ENCODE measurements at places on chromosomes 6 and 20.
A peak's percentile ranks its signal among the peaks of the same experiment; 100 is the strongest.

GRCh38 chr20:29079769-29080690, 2177.4 kb upstream of the DEFB115 start:
- H3K4me1 ChIP-seq: no peaks in the 10 kb centered on the region
- H3K36me3 ChIP-seq: no peaks in the 10 kb centered on the region
- no peaks in the 10 kb centered on the region for H3K27me3 ChIP-seq
- no peak overlapping the region for H3K27ac ChIP-seq

- H3K27ac ChIP-seq: no peak overlapping the region
- no peaks in the 10 kb centered on the region for H3K4me1 ChIP-seq
These were observed 105.7 kb downstream of the SNAP25 start for GRCh38 chr20:10324198-10324847.

DNA sequence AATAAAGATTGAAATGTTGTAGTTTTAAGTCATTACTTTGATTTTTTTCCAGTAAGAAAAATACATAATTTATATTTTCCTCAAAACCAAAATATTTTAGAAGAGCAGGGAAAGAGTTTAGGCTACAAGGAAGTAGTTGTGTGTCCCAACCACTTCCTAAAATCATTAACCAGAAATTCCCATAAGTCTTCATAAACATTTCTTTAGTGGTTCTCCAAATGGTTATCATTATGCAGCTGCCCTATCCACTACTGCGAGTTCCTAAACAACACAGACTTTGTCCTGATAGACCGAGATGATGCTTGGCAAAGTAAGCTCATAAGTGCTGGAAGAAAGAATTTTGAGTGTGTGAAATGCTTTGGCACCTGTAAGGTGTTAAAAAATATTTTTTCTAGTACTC, 93.6 kb downstream of the ARMC2 start:
- no peaks in the 10 kb centered on the region for H3K4me1 ChIP-seq
- no peaks in the 10 kb centered on the region for H3K36me3 ChIP-seq
- no peaks in the 10 kb centered on the region for H3K27me3 ChIP-seq
- H3K27ac ChIP-seq: no peak overlapping the region
- DNase-seq: no peak

- no peak overlapping the region for H3K4me3 ChIP-seq
- no peaks in the 10 kb centered on the region for H3K27me3 ChIP-seq
- no peak overlapping the region for H3K27ac ChIP-seq
- H3K4me1 ChIP-seq: no peaks in the 10 kb centered on the region
- no peaks in the 10 kb centered on the region for H3K36me3 ChIP-seq
These were observed 123.7 kb upstream of the MLIP start for GRCh38 chr6:53987522-53987888.

DNA sequence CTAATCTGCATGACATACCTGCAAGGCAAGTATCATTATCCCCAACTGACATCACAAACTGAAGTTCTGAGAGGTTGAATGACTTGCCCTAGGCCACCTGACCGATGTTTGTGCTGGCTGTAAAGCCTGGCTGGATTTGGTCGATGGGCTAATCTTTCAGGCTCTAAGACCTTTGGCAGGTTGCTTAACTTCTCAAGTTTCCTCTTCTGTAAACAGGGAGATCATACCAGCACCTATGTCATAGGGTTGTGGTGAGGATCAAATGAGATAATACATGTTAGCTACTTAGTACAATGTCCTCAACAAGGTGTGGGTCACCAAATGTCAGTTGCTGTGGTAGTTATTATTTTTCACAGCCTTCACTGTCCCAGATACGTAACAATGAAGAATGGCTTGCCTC, 14.2 kb downstream of the ANKRD66 start:
- H3K27me3 ChIP-seq: no peaks in the 10 kb centered on the region
- H3K36me3 ChIP-seq: no peaks in the 10 kb centered on the region
- H3K27ac ChIP-seq: no peak overlapping the region

- H3K36me3 ChIP-seq: no peaks in the 10 kb centered on the region
- no peak overlapping the region for H3K4me3 ChIP-seq
- peak; percentile 78 for DNase-seq
These were observed 43.1 kb downstream of the MBOAT1 start for GRCh38 chr6:20169119-20169557.

GRCh38 chr6:11428371-11428770, 109.2 kb upstream of the TMEM170B start:
- H3K4me3 ChIP-seq: no peak overlapping the region
- no peaks in the 10 kb centered on the region for H3K4me1 ChIP-seq
- DNase-seq: no peak
- no peaks in the 10 kb centered on the region for H3K27me3 ChIP-seq
- peak overlapping the region; percentile 2 for H3K27ac ChIP-seq

GRCh38 chr6:143556529-143556928, 45.0 kb upstream of the FUCA2 start:
- H3K4me1 ChIP-seq: no peaks in the 10 kb centered on the region
- H3K27me3 ChIP-seq: no peaks in the 10 kb centered on the region
- no peaks in the 10 kb centered on the region for H3K36me3 ChIP-seq
- H3K4me3 ChIP-seq: no peak overlapping the region
- DNase-seq: no peak

DNA sequence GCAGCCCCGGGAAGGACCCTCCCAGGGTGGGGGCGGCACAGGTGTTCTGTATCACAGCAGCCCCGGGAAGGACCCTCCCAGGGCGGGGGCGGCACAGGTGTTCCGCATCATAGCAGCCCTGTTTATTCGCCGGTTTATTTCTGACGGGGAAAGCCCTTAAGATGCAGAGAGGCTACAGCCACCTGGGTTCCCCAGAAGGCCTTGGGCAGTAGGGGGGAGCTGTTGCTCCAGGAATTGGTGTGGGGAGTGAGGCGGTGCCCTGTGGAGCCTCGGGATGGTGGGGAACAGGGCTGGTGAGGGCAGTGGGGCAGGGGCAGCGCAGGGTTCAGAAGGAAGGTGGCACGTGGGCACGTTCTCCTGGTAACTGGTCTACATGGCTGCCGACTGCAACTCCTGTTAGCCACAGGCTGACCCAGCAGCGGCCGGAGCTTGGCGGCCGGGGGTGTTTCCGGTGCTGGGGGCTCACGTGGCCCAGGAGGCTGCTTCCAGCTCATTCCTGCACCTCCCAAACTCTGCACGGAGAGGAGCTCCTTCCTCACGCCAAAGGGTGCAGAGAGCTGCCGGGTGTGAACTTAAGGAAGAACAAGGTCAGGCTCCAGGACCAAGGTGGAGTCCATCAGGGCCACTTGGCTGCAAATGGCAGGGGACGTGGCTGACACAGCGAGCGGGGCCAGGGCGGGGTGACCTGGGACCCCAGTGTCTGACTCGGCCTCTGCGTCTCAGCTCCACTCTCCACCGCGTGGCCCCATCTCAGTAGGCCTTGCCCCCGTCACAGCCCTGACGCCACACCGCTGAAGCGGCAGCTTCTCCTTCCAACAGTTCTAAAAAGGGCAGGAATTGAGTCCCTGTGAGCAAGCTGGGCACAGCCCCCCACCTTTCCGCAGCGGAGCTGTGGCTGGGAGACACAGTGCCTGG, 13.2 kb downstream of the SLCO4A1 start:
- no peak overlapping the region for H3K4me3 ChIP-seq
- no peak overlapping the region for H3K27ac ChIP-seq
- H3K4me1 ChIP-seq: no peaks in the 10 kb centered on the region
- no peaks in the 10 kb centered on the region for H3K36me3 ChIP-seq
- H3K27me3 ChIP-seq: no peaks in the 10 kb centered on the region

GRCh38 chr20:57443349-57444265, 52.4 kb downstream of the RBM38 start:
- H3K36me3 ChIP-seq: no peaks in the 10 kb centered on the region
- peak overlapping the region; percentile 97 for H3K27ac ChIP-seq
- DNase-seq: no peak
- H3K4me1 ChIP-seq: peaks cover 35% of the 10 kb centered on the region

DNA sequence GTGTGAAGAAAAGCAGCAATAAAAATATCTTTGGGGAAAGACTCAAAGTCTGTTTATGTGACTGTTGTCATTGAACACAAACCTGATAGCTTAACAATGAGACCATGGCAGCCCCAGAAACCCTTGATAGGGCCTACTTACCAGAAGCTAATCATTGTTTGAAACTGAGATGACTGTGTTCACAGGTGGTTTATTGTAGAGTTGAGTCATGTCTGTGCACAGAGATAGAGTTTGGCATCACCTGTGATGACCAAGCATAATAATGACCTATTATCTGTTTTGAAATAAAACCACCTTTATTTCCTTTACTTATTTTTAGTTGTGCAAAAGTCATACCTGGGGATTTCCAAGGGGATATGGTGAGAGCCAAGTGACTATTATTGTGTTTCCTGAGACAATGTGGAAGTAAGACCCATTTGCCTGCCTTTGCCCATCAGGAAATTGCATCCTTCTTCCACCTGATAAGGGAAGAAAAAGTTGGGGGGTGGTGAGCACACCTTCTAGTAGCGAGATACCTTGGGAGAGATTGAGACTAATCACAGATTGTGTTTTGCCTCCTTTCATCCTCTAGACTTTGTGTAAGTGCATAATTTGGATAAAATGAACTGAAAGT, 456.9 kb upstream of the JAG1 start:
- no peaks in the 10 kb centered on the region for H3K36me3 ChIP-seq
- no peak for DNase-seq
- H3K4me1 ChIP-seq: no peaks in the 10 kb centered on the region
- H3K27ac ChIP-seq: no peak overlapping the region
- H3K27me3 ChIP-seq: no peaks in the 10 kb centered on the region

- no peaks in the 10 kb centered on the region for H3K4me1 ChIP-seq
- H3K27ac ChIP-seq: no peak overlapping the region
- no peaks in the 10 kb centered on the region for H3K27me3 ChIP-seq
- no peak overlapping the region for H3K4me3 ChIP-seq
- DNase-seq: no peak
These were observed 55.6 kb downstream of the THEMIS start for GRCh38 chr6:127845242-127845641.

GRCh38 chr6:119541132-119541905, 191.8 kb upstream of the MAN1A1 start:
- no peak overlapping the region for H3K27ac ChIP-seq
- no peaks in the 10 kb centered on the region for H3K27me3 ChIP-seq
- no peaks in the 10 kb centered on the region for H3K36me3 ChIP-seq
- no peak overlapping the region for H3K4me3 ChIP-seq
- no peak for DNase-seq

DNA sequence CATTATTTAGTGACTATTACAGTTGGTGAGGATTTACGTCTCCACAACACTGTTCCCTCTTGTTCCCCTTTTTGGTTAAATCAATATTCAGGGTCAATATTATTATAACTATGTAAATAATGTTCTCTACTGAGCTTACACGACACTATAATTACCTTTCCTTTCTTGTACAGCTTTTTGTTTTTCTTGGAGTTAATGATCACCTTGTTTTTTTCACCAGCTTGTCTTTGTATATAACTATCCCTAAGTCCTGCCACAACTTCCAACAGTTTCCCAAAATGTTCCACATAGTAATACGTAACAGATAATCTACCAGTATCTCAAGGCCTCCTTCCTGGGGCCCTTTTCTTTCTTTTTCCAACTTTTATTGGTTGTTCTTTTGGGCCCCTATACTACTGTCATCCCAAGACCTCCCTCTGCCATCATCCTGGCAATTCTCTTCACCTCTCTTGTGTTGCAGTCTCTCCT, 142.0 kb upstream of the SOX4 start:
- no peak for DNase-seq
- H3K27me3 ChIP-seq: no peaks in the 10 kb centered on the region
- no peaks in the 10 kb centered on the region for H3K36me3 ChIP-seq
- H3K4me1 ChIP-seq: no peaks in the 10 kb centered on the region
- H3K27ac ChIP-seq: no peak overlapping the region

DNA sequence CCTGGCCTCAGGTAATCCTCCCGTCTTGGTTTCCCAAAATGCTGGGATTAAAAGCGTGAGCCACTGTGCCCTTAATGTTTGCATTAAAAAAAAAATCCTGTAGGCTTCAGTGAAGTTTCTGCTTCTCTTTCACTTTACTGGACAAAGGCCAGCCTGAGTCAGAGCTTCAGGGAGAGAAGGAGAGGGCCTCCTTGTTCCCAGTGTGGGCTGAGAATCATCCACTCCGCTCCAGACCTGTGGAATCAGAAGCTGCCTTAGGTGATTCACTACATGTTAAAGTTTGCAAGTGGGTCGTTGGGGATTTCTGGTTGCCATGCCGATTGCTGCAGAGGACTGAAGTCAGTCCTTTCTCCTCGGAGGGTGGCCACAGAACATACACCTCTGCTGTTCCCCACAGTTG, 113.3 kb upstream of the EEF1E1 start:
- H3K36me3 ChIP-seq: no peaks in the 10 kb centered on the region
- DNase-seq: no peak
- no peak overlapping the region for H3K4me3 ChIP-seq
- no peak overlapping the region for H3K27ac ChIP-seq
- no peaks in the 10 kb centered on the region for H3K4me1 ChIP-seq

- H3K27ac ChIP-seq: peak overlapping the region; percentile 96
- H3K4me1 ChIP-seq: no peaks in the 10 kb centered on the region
- no peaks in the 10 kb centered on the region for H3K36me3 ChIP-seq
These were observed 9.2 kb downstream of the SLCO4A1 start for GRCh38 chr20:62651285-62652021.

DNA sequence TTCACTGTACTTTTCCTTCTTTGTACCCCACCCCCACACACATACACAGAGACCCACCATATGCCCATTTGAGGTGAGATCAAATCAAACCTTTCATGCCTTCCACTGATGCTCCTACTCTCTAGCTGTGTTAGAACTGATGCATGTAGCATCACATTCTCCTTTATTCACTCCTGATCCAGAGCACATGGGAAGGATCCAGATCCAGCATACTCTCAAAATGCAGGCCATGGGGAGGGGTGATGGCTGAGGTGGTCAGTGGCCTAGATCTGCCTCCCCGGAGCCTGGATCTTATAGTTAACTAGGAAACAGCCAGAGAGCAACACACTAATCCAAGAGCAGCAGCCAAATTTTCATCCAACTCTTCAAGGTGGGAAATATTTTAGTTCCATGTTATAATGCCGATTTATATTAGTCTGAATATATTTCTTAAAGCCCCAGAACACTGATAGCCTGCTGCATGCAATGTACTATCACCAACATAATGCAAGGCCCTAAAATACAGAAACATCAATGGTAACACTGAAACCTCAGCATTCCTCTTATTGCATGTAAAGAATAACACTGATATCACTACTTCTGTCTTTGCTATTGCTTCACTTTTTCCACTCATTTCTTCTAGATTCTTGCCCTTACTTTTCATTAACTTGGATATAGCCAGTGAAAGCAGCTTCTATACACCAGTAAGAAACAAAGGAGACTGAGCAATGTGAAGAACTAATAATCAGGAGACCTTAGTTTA, 126.8 kb upstream of the BEND6 start:
- no peak for DNase-seq
- no peaks in the 10 kb centered on the region for H3K27me3 ChIP-seq
- H3K4me3 ChIP-seq: no peak overlapping the region

- H3K27me3 ChIP-seq: no peaks in the 10 kb centered on the region
- no peak overlapping the region for H3K27ac ChIP-seq
- no peak overlapping the region for H3K4me3 ChIP-seq
- H3K4me1 ChIP-seq: no peaks in the 10 kb centered on the region
- H3K36me3 ChIP-seq: no peaks in the 10 kb centered on the region
These were observed 33.8 kb downstream of the STX7 start for GRCh38 chr6:132479131-132479530.
